ENCODE measurements at places on chromosomes 3 and 15. TPM values are rescaled to one million over a fixed set of nuclear protein-coding genes. Genes with fewer than 3 reads are reported as not detected.

DNA sequence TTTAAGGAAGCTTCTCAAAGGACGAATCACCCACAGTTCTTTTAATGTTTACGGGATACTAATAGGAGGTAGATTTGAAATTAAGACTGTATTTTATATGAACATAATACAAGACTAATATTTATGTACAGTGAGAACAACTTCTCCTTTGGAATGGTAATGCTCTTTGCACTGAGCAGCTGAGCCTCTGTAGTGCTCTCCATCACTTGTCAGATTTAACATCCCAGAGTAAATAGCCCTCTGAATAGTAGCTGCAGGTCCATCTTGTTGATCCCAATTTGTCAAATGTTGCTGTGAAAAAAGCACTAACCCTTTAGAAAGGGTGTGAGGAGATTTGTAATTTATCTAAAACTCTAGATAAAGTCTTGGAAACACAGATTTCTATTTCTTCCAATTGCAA lies 351.4 kb upstream of the KCNMB2 start:
- DNase-seq, result no peak

The ZBBX gene
- not detected for total RNA-seq

- no peak for DNase-seq
Measured at GRCh38 chr3:150495149-150495548, 51.1 kb downstream of the SERP1 start.

The BFSP2 gene
- not detected for total RNA-seq

DNA sequence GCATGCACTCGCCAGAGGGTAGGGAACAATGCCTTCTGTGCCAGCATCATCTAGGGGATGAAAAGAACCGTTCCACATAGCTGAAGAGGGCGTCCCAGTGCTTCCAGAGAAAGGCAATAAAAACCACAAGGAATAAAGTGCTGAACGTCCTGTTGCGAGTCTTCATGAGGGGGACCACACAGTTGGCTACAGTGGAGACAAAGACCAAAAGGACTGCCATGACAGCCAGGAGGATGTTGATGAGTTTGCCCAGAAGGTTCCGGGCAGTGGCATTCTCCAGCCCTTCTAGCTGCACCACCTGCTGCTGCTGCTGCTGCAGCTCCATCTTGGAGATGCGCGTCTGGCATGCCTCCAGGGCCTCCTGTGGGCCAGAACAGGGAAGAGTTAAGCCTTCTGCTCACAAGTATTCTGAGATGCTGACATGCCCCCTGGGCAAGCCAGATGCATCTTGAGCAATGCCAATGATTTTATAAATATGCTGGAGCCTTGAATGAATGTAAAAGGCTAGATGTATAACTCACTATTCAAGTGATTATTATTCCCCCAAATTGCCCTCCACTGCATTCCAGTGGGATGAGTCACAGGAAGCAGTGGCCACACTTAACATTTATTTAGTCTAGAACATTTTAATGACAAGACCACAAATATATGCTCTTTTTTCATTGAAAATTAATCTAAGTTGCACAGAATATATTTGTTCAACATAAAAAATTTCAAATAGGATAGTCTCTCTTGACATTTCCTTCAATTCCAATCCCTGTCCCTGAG lies 45.1 kb upstream of the PLXND1 start:
- DNase-seq, result peak; percentile 92

- DNase-seq, result no peak
Measured at GRCh38 chr15:81014446-81015093, 13.8 kb downstream of the TLNRD1 start.

The LTF gene
- not detected for total RNA-seq

- no peak for DNase-seq
Measured at GRCh38 chr3:179269152-179269707, 18.3 kb upstream of the KCNMB3 start.

- DNase-seq, result no peak
Measured at GRCh38 chr3:43468133-43468532, 153.7 kb downstream of the ANO10 start.

- no peak for DNase-seq
Measured at GRCh38 chr15:81155375-81156218, 21.5 kb downstream of the CFAP161 start.

DNA sequence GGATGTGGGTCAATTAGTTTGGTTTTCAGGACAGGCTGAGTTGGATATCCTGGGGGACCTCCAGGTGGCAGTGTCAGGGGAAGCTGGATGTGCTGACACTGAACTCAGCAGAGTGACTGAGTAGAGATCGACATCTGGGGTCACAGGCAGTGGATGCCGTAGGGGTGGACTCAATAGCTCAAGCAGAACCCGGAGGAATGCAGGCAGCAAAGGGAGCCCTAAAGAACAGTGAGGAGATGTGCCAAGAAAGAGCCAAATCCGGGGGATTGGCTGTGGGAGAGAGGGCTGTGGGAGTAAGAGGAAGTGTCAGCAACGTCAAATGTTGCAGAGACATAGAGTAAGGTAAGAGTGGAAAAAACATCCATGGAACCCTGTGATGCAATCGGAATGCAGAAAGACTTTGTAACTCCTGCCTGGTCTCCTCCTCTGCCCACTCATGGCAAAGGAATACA lies 11.6 kb downstream of the CCR5AS start:
- no peak for DNase-seq

The VGLL3 gene
- 587 TPM for total RNA-seq

The SEMA5B gene
- 1.3 TPM for total RNA-seq

GRCh38 chr3:127791221-127791913 lies 30.9 kb downstream of the MGLL start:
- no peak for DNase-seq

GRCh38 chr3:131053043-131053859 lies 26.6 kb downstream of the NEK11 start:
- no peak for DNase-seq
